ENCODE measurements at places on chromosomes 5 and 9. TPM values are rescaled to one million over a fixed set of nuclear protein-coding genes. Genes with fewer than 3 reads are reported as not detected.

DNA sequence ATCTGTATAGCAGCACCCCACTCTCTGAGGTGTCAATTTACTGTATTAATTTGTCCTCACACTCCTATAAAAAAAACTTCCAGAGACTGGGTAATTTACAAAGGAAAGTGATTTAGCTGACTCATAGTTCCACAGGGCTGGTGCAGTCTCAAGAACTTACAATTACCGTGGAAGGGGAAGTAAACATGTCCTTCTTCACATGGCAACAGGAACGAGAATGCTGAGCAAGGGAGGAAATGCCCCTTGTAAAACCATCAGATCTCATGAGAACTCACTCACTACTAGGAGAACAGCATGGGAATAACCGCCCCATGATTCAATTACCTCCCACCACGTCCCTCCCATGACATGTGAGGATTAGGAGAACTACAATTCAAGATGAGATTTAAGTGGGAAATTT is 602.6 kb downstream of the MTRR start:
- no peaks in the 10 kb centered on the region for H3K36me3 ChIP-seq
- no peaks in the 10 kb centered on the region for H3K27me3 ChIP-seq
- H3K4me3 ChIP-seq: no peak overlapping the region
- H3K4me1 ChIP-seq: no peaks in the 10 kb centered on the region

DNA sequence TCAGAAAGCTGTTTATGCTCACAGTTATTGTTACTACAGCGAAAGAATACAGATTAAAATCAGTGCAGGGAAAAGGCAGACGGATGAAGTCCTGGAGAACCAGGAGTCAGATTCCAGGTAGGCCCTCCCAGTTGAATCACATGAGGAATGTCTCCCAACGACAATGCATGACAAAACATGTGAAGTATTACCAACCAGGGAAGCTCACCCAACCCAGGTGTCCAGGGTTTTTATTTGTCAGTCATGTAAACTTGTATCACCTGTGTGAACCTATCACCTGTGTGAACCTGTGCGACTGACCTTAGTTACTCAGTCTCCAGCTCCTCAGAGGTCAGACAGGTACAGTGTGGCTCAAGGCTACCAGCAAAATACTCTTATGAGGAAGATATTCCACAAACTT is 63.9 kb downstream of the KIAA1958 start:
- DNase-seq: no peak
- no peaks in the 10 kb centered on the region for H3K36me3 ChIP-seq
- H3K27ac ChIP-seq: no peak overlapping the region
- H3K27me3 ChIP-seq: no peaks in the 10 kb centered on the region

GRCh38 chr5:83474161-83474796 is 2.7 kb downstream of the VCAN start:
- H3K4me1 ChIP-seq: peaks cover 24% of the 10 kb centered on the region
- H3K27ac ChIP-seq: peak overlapping the region; percentile 93
- no peaks in the 10 kb centered on the region for H3K27me3 ChIP-seq
- H3K36me3 ChIP-seq: peaks cover 10% of the 10 kb centered on the region
- H3K4me3 ChIP-seq: peak overlapping the region; percentile 90

DNA sequence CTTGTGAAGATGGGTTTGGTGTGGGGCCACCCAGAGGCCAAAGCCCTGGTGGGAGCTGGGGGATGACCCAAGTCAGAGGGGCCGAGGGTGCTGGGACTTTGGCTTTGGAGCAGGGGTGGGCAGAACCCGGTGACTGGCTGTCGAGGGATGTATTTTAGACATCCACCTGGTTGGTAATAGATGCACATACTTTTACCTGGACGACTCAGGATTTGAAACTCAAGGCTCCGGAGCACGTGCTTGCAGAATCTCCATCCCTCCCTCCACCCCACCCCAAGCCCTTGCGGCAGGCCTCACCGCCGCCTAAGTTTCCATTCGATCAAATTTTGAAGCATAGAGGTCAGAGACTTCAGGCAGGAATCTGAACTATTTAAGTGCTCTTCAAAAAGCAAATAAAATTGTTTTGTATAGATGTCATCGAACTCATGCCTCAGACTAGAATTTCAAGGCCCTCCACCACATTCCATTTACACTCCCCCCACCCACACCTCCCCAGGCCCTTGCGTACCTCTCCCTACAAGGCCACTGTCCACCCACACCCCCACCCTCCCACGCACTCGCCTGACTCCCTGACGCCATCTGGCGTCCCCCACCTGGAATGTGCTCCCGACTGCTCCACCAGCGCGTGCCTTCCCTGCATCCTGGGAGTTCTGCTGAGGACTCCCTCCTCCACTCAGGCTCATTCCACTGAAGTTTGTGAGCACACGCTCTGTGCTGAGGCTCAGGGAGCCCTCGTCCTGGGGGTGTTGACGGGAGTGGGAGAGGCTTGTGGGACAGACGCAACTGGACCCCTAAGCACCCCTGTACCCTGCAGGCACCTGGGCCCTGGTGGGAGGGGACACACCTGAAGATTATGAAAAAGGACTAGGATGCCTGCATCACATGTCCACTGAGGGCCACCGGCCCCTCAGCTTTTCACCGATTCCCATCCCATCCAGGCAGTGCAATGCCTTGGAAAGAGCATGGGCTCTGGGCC is 56.4 kb upstream of the RPL26L1 start:
- no peaks in the 10 kb centered on the region for H3K27me3 ChIP-seq
- no peak overlapping the region for H3K4me3 ChIP-seq
- H3K36me3 ChIP-seq: no peaks in the 10 kb centered on the region
- peak; percentile 88 for DNase-seq

GRCh38 chr9:123359546-123359945 is 3.5 kb downstream of the CRB2 start:
- no peaks in the 10 kb centered on the region for H3K27me3 ChIP-seq
- no peaks in the 10 kb centered on the region for H3K36me3 ChIP-seq
- no peak overlapping the region for H3K4me3 ChIP-seq
- no peak for DNase-seq

Gene SHC3
- total RNA-seq: 0.63 TPM

Gene PRELID2
- total RNA-seq: 0.76 TPM

Gene HMGCR
- 34.0 TPM for total RNA-seq
